ENCODE measurements at places on chromosomes 4 and X.

- no peak for DNase-seq
Observed at GRCh38 chr4:153348006-153348405, 3.5 kb downstream of the MND1 start.

GRCh38 chr4:123522081-123522480 is 125.5 kb downstream of the SPRY1 start:
- no peak for DNase-seq

DNA sequence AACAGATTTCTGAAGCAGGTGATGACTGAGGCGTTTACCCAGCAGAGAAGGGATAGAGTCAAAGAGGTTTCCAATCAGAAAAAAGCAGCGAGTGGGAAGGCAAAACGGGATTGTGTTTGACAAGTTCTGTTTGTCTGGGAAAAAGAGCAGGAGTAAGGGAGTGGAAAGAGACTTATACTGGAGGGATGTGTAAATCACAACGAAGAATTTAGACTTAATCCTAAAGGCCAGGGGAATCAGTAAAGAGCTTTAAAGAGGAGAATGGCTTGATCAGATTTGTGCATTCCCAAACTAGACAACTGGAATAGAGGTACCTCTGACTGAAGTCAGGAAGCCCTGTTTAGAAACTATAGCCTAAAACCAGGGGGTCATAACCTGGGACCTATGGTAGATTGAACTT is 31.5 kb upstream of the LRBA start:
- DNase-seq = no peak

DNA sequence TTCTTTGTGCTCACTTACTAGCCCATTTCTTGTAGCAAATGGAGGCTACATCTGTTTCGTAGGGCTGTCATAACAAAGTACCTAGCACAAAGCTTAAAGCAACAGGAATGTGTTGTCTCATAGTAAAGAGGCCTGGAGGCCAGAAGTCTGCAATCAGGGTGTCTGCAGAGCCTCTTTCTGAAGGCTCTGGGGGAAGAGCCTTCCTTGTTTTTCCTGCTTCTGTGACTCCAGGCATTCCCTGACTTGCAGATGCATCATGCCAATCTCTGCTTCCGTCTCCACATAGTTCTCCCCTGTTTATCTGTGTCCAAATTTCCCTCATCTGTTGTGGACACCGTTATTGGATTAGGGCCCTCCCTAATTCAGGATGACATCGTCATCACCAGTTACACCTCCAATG is 67.1 kb downstream of the SHROOM2 start:
- no peak for DNase-seq

DNA sequence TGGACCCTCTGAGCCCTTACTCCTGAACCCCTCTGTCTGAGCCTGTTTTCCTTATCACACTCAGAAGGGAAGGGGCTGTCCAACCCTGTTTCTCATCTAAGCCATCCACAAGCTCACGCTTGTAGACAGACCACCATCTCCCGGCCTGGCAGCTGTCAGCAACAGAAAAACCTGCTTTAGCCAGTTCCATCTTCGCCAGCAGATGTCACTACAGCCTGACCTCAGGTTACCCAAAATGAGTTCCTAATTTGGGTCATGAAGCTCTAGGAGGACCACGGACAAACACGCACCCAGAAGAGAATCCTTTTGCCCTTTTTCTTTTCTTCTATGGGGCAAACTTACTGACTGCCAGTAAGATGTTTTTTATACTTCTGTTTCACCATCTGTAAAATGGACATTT is 445.4 kb downstream of the BCOR start:
- DNase-seq = no peak

DNA sequence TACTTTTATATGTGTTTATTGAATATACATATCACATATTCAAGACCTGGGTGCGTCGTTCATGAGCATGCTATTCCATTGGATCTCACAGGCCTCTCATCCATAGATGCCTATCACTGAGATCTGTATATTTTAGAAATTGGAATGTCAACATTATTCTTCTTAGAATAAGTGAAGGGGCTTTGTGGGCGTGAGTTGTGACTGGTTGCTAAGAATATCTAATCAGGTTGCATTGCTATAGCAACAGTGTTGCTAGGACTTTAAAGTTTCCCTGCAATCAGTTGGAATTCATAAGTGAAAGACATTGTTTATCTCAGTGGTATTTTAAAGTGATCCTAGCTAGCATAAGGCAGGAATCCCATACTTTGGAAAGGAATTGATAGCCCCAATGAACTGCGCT is 36.7 kb upstream of the ANK2 start:
- DNase-seq = no peak

- DNase-seq = no peak
Observed at GRCh38 chr4:28621591-28621990, 1761.0 kb downstream of the STIM2 start.

- DNase-seq = no peak
Observed at GRCh38 chr4:82797405-82798111, 1.0 kb downstream of the SCD5 start.

DNA sequence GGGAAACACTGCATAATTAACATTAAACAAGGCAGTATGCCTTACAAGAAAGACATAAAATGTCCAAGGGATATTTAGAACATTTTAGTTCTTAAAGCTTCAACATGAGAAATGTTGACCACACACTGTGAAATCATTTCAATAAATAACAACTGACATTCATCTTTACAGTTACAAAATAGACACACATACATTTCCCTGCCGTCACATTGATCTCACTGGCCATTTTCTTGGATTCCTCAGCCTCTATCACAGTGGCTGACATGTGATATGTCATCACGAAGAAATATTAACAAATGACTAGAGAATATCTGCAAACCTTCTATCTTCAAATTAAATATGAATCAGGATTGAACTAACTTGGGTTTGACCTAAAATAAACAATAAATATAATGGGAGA is 1.9 kb downstream of the CXCL2 start:
- no peak for DNase-seq

- DNase-seq = no peak
Observed at GRCh38 chr4:55336138-55337034, 9.7 kb upstream of the SRD5A3 start.

DNA sequence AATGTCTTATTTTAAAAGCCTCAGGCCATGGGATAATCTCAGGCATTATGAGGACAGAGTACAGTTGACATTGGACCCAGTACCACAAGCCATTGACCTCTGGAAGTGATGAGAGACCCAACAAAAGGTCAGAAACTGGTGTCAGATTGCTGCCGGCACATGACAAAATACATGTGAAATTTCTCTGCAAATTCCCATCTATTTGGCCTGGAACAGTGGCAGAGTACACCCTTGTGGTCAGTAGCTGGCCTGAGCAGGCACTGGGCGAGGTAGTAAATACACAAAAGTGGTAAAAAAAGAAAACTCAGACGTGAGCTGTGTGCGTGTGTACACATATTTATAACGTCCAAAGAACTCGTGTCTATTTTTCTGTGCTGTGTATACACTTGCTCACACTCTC is 155.5 kb downstream of the DHX15 start:
- DNase-seq = no peak

- no peak for DNase-seq
Observed at GRCh38 chr4:116438417-116438816, 647.0 kb downstream of the TRAM1L1 start.

GRCh38 chrX:71992711-71993110 is 82.1 kb downstream of the NHSL2 start:
- DNase-seq = no peak

DNA sequence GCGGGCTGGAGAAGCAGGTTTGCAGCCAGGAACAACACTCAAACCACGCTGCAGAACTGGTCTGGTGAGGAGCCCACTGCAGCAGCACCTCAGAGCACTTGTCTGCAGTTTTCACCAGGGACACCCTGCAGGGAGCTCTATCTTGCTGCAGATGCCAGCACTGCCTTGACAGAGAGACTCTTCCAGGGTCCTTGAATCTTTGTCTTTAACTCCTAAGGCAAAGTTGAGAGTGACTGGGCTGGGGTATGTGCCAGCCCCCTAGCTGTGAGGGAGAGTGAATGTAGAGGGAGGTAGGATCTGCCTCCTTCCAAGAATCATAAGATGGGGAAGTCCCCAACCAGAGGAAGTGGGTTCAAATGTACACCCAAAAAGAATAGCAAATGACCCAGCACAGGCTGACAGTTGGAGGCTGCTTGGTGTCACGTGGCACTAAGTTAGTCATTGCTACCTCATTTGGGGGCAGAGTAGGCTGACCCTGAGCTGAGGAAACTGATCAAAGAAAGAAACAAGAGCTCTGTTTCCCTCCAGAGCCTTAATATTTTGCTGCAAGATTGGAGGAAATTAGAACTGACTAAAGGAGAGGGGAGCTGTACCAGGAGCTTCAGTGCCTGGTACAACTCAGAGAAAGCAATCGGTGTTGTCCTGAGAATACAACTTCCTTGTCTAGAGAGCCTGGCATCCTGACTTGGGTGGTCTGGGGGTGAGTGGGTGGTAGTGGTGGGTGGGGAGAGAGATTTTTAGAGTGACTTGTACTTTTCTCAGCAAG is 28.2 kb upstream of the HUWE1 start:
- DNase-seq = no peak

DNA sequence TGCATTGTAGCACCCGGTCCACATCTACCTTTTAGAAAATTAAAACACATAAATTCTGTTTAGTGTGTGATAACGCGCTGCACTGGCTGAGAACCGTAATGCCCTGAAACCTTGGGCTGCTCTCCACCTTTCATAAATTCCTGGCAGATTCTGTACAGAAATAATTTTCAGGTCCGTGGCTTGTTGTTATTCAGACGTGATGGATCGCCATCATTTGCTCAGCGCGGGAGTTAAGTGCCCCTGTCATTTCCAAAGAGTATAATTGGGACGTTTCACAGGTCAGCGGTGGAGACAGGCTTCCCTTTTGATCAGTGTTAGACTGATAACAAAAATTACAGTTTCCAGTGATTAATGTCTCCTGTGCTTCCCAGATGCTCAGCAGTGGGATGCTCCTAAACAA is 16.5 kb downstream of the UVSSA start:
- DNase-seq = no peak

DNA sequence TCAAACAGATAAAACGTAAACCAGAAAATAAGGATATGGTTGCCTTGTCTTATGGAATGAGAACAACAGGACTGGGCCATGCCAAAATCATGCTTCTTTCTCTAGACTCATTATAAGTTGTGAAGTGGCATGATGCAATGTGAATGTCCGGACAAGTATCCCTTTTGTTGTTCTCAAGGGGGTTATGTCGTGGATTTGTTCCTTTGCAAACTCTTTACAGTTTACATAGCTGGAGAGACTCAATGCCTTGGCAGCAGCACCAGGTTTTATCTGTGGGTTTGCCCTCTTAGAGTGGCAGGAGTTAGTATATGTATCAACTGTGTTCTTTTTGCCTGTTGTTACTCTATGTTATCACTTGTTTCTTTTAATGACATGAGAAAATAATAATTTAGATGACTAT is 41.4 kb downstream of the SPRY1 start:
- no peak for DNase-seq

GRCh38 chrX:69237236-69237635 is 72.0 kb upstream of the PJA1 start:
- DNase-seq = no peak

- DNase-seq = no peak
Observed at GRCh38 chrX:21744721-21745120, 13.2 kb downstream of the SMPX start.

GRCh38 chr4:171954650-171955049 is 141.4 kb downstream of the GALNTL6 start:
- DNase-seq = no peak

GRCh38 chr4:7254736-7255487 is 62.6 kb downstream of the SORCS2 start:
- no peak for DNase-seq

DNA sequence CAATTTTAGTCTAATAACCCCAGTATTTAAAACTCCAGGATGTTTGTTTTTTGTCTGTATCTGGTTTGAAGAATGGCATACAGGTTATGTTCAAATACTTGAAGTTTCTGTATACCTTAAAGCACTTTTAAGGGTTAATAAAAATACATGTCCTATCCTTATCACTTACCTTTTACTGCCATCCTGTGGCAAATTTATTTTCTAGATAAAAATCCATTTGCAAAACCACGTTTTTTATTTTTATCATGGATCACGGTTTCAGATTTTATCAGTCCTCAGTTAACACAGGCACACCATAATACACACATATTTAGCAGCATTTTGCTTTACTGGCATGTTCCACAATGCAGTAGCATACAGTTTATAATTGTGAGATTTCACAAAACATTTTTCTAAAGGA is 113.3 kb upstream of the H2AZ1 start:
- DNase-seq = no peak

DNA sequence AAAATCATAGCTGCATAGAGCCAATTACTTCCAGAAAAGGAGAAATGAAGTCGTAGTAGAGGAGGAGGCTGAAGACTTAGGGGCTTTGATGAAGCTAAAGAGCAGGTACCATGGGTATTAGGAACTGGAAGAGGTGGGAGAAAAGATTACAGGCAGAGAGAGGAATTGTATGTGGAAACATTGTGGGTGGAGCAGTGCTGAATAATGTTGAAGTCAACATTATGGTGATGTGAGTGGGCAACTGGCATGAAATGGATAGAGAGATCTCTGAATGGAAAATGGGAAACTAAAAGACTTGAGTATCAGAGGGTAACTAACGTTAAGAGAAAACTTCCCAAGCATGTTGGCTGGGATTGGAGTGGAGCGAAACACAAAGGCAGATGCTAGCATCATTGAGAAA is 92.5 kb downstream of the AREG start:
- no peak for DNase-seq

- DNase-seq = no peak
Observed at GRCh38 chr4:63106600-63106999, 1302.7 kb downstream of the TECRL start.

- DNase-seq = peak; percentile 59
Observed at GRCh38 chr4:67770422-67770821, 16.2 kb upstream of the GNRHR start.

DNA sequence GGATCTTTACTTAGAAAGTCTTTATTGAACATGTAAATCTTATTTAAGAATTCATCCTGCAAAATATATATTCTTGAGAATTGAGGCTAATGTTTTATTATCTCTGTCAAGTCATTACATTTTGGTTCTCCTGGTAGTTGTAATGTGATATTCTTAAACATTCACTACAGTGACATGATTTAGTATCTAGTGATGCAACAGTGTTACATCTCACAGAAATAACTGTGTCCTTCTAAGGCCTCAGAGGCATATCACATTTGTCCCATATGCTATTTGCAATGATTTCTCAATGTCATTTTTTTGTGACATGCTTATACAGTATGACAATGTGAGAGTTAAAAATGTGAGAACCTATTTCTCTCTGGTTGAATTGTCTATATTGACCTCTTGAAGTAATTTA is 34.1 kb downstream of the PRRG1 start:
- no peak for DNase-seq

- no peak for DNase-seq
Observed at GRCh38 chr4:105181259-105181658, 34.6 kb downstream of the TET2 start.

GRCh38 chrX:19683358-19683757 is 168.1 kb upstream of the MAP3K15 start:
- no peak for DNase-seq

Measured in NCI-H524 treated with DMSO at 0.1 percent for 48 hours (cell line).